RPMI7951 (cell line): ENCODE measurements at places on chromosomes 6 and 20.
A peak's percentile ranks its signal among the peaks of the same experiment; 100 is the strongest.

DNA sequence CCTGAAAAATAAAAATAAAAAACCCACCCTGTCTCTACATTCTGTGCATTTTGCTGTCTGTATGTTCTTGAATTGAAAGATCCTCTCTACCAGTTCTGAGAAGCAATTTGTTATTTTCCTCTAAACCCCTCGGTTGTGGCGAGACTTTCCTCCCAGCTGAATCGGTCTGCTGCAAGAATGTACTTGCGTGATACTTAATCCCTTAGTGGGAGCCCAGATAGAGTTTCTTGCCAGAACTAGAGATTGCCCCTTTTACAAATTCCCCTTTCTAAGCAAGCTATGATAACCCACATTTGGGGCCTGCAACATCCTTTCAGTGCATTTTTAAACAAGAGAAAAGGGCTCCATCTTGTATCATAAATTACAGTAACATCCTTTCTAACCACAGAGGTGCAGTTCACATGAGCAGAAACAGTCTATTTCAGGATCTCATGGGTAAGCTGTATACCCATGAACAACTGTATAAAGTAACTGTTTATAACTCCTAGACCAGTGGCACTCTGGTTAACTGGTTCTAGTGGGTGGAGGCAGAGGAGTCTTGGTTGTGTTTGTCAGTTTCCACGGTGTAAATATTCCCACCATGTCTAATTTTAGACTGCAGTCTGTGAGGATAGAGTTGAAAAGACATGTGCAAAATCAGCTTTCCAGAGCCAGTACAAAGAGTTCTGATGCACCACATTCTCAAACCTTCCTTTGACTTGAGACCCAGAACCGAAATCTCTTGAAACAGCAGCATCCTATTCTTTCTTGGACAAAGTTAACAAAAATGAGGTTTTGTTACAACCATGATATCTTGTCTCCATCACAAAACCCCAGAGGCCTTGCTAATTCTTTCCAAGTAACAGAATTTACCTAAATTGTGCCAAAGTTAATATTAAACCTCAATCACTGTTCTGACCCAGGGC, 113.1 kb upstream of the ZNF217 start:
- DNase-seq: peak; percentile 39

GRCh38 chr6:165766457-165766856, 103.4 kb upstream of the PDE10A start:
- peak; percentile 41 for DNase-seq

GRCh38 chr6:165098165-165098564, 211.2 kb downstream of the C6orf118 start:
- no peak for DNase-seq

GRCh38 chr6:37952027-37952426, 132.5 kb downstream of the ZFAND3 start:
- DNase-seq: no peak

GRCh38 chr6:10411131-10411970, 3.5 kb downstream of the TFAP2A start:
- no peak for DNase-seq

- DNase-seq: no peak
Observed at GRCh38 chr6:159212028-159212427, 42.8 kb downstream of the FNDC1 start.

DNA sequence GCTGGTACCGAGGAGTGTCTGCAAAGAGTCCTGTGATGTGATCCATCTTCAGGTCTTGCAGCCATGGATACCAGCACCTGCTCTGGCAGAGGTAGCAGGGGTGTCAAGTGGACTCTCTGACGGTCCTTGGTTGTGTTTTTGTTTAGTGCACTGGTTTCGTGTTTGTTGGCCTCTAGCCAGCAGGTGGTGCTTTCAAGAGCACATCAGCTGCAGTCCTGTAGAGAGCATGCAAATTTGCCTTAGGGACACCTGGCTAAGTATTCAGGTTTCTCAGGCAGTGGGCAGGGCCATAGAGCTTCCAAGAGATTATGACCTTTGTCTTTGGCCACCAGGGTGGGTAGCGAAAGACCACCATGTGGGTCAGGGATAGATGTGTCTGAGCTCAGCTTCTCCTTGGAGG, 14.5 kb upstream of the RGS17 start:
- DNase-seq: no peak

DNA sequence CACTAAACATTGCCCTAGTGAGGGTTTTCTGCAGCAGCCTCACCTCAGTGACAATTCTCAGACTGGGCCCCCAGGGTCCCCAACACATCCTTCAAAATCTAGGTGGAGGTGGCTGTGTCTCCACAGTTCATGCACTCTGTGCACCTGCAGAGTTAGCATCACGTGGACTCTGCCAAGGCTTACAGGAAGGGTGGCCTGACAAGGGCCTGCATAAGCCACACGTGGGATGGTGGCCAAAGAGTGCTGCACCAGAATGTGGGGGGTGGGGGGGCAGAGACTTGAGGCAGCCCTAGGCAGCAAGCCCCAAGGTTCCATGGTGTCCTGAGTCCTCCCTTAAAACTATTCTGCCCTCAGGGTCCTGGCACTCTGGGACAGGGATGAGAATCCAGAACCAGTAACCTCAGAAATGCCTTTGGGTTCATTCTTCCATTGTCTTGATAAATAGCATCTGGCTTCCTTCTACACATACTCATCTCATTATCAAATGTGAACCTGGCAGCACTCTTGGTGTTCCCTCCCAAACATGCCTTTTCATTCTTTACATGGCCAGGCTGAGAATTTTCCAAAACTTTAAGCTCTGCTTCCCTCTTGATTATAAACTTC, 1.6 kb upstream of the SERPINB1 start:
- DNase-seq: peak; percentile 71

DNA sequence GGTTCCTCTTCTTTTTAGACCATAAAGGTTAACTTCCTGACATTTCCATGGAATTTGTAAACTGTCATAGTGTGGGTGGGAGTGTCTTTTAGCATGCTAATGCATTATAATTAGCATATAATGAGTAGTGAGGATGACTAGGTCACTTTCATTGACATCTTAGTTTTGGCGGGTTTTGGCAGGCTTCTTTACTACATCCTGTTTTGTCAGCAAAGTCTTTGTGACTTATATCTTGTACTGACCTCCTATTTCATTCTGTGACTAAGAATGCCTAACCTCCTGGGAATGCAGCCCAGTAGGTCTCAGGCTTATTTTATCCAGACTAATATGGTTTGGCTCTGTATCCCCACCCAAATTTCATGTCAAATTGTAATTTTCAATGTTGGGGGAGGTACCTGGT, 149.6 kb upstream of the SYNCRIP start:
- peak; percentile 12 for DNase-seq

DNA sequence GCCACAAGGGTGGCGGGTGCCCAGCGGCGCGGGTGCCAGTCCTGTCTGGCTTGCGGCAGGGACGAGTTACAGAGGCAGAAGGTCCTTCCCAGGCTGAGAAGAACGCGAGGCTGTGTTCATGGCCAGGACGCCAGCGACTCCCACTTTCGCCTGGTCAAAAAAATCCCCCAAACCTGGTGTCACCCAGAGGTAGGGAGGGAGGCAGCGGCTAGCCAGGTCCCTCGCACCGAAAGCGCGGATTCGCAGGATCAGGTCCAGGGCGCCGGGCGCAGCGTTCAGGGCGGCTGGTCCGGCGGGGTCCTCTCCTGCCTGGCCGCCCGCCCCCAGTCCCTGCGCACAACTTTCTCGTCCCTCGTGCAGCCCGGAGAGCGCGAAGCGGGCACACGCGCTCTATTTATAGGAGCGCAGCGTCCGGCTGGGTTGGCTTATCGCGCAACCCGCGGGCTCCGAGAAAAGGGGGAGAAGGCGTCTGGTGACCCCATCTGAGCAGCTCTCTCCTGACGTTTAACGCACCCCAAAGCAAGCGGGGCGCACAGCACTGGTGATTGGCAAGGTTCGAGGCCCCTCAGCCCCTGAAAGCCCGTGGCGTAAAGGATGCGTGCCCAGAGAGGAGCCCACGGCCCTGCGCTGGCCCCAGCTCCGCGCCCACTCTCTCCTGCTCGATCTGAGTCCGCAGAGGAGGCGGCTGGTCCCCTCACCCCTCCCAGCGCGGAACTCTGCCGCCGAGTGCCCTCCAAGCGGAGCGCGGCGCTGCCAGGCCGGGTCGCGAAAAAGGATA, 519 bp downstream of the CBLN4 start:
- DNase-seq: no peak

DNA sequence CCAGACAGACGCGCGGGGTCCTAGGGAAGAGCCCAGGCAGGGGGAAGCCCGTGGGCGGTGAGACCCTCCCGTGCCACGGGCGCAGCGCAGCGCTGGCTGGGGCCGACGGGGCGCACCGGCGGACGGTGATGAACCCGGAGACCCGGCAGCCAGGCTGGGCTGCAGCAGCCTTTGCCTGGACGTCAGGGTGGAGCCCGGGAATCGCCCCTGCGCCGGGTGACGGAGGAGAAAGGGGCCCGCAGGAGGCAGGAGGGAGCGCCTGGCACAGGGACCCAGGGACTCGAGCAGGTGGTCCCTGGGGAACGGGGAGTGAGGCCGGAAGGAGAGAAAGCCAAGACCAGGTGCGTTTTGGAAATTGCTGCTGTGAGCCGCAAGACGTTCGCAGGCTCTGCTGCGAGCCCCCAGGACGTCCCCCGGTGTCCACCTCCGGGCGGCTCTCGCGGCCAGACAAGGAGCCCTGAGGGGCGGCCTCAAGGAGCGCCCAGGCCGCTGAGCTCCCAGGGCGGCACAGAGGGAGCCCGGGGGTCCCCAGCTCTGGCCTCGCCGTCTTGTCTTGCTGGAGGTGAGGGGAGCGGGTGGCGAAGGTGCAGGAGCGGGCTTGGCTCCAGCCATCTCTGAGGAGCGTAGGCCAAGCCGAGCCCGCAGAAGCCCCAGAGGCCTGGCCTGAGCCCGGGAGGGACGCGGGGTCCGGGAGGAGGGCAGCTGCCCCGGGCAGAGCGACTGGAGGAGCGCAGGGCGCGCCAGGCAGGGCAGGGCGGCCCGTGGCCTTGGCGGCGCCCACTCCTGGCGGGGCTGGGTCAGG, 191.2 kb upstream of the PDE10A start:
- DNase-seq: no peak

DNA sequence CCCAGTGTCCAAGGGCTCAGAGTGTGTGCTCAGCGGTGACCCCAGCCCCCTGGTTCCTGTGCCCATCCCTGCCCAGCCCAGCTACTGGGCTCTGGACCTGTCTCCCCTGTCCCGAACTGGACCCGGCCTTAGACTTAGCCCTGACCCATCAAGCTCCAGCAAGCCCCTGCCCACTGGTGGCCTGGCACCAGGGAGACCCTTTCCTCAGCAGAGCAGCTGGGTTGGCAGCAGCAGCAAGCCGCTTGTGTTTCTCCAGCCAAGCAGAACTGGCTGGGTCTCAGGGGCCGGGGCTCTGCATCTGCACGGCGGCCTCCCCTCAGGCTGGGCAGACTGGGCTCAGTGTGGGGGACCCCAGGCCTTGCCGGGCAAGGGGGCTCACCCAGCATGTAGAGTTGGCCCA, 801 bp downstream of the SPDEF start:
- DNase-seq: no peak

- DNase-seq: peak; percentile 26
Observed at GRCh38 chr6:53464927-53465460, 79.9 kb downstream of the GCLC start.

GRCh38 chr6:131225127-131225526, 89.9 kb downstream of the AKAP7 start:
- peak; percentile 65 for DNase-seq

DNA sequence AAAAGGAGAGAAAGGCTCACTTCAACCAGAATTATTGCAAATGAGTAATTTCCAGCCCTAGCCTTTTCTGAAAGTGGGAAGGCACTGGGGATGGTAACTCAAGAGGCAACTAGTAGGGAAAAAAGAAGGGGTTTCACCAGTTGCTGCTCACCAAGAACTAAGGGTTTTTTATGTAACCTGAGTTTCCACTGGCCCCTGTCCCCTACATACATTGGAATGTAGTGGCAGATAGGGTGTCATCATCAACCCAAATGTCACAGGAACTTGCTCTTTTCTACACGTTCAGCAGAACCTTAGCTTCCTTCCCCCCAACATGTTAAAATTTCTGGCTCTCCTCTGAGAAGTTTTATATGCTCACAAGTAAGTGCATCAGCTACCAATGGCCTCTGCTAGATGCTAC, 38.2 kb upstream of the PKHD1 start:
- no peak for DNase-seq

GRCh38 chr6:55776113-55776512, 99.3 kb downstream of the BMP5 start:
- DNase-seq: no peak

GRCh38 chr20:3970016-3970415, 45.3 kb downstream of the RNF24 start:
- DNase-seq: no peak

DNA sequence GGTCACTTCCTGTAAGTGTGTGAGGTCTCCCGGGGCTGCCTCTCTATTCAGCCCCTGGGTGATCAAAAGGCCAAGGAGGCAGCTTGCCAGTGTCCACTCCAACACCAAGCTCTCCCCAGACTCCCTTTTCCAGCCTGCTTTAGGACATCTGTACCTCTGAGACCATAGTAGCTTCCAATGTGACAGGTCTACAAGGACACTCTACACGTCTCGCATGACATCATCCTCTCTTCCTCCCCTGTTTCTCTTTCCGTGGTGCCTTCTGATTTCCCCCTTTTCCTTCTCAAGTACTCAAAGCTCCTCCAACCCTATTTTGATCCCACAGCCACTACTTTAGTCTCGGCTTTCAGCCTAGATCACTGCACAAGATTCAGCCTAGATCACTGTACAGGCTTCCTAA, 26.4 kb downstream of the HLA-F start:
- DNase-seq: no peak

- DNase-seq: no peak
Observed at GRCh38 chr6:107668743-107669474, 155.2 kb downstream of the SCML4 start.

DNA sequence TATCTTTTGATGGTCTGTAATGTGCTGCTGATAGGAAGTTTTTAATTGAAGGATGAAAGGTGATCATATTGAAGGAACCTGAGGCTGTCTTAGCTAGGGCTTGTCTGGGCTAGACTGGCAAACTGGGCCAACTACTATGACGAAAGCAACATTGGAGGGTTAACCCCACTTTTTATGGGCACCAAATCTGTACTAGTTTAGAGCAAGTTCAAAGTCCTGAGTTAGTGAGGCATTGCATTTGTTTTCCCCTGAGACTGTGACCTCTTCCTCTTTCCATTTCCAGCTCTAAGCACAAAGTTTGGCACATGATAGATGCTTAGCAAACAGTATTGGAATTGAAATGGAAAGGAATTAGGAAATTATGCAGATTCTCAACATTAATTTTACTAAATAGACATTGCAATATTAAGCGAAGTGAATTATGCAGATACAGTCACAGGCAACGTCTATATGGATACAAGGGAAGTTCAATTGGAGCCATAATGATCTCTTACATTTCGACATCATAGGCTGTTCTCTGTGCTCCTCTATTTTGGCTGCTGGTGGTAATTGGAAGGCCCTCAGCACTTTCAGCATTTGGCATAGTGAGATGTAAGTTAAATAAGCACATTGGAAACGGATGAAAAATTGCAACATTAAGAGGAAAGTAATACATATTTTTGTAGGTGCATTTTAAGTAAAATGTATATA, 22.2 kb downstream of the CEP57L1 start:
- no peak for DNase-seq

DNA sequence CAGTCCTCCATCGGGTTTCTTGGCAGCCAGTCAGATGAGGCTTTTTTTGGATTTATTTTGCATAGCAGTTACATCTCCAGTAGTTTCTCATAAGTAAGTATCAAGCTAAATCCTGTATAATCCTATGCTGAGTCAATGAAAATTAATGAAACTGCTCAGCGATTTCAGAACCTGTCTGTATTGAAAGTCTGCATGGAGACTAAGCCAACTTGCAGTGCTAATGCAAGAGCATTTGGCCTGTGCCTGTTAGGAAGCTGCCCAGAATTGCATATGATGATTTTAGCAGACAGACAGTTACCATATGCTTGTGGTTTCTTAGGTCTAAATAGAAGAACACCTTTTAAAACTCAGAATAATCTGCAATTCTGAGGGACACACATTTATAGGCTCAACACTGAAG, 25.2 kb upstream of the LRRN4 start:
- DNase-seq: no peak
